RPMI8226 (cell line): ENCODE measurements at places on chromosomes 6 and 20.

- DNase-seq = no peak
Measured at GRCh38 chr6:110509617-110510241, 33.3 kb upstream of the SLC22A16 start.

- DNase-seq = no peak
Measured at GRCh38 chr6:11083491-11083890, 10.1 kb upstream of the SMIM13 start.

DNA sequence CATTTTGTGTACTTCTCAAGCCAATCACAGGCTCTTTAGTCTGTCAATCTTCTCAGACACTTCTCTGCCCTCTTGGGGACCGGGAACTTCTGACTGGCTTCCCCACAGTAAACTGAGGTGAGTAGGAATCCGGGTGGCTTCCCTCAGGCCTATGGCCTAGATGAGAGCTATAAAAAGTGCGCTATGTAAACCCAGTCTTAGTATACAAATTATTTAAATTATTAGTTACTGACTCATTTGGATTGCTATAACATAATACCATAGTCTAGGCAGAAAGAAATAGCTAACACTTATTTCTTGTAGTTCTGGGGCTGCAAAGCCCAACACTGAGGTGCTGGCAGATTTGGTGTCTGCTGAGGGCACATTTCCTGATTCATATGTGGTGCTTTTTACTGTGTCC, 109.2 kb upstream of the MCHR2 start:
- DNase-seq = no peak

- DNase-seq = no peak
Measured at GRCh38 chr20:57783956-57784837, 74.4 kb upstream of the PMEPA1 start.

GRCh38 chr20:56949318-56949717, 317.1 kb downstream of the BMP7 start:
- DNase-seq = no peak

GRCh38 chr6:5328800-5329199, 67.5 kb downstream of the FARS2 start:
- DNase-seq = no peak

DNA sequence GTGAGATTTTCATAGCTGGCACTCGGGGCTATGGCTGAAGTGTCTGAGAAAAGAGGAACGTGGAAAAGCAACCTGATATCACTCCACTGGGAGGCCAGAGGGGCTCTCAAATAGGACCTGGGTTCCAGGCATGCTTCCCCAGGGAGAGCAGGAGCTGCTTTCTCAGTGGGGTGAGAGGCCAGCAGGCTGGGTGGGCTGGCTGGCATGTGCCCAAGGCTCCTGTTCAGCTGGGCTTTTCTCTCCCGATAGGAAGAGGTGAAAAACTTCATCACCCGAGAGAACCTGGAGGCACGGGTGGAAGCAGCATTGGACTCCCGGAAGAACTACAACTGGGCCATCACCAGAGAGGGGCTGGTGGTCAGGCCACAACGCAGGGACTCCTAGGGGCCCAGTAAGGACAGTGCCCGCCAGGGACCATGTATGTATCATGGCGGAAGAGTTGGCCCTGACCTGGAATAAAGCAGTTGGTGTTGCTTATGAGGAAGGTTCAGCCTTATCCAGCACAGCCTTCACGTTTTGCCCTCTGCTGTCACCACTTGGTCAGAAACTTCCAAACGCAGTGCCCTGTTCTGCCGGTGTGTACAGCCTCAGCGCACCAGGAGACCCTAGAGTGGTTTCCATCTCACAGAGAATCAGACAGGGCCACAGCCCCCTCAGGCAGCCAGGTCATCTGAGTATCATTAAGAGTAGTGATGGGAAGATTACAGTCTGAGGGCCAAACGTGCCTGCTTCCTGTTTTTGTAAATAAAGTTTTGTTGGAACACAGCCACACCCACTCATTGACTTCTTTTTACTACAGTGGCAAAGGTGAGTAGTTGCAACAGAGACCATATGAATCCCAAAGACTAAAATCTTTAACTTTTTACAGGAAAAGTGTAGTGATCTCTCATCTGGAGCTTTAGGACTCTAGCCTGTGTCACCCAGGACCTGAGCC, 1.9 kb downstream of the MRPS26 start:
- no peak for DNase-seq

- no peak for DNase-seq
Measured at GRCh38 chr6:93858213-93858612, 438.9 kb upstream of the EPHA7 start.

DNA sequence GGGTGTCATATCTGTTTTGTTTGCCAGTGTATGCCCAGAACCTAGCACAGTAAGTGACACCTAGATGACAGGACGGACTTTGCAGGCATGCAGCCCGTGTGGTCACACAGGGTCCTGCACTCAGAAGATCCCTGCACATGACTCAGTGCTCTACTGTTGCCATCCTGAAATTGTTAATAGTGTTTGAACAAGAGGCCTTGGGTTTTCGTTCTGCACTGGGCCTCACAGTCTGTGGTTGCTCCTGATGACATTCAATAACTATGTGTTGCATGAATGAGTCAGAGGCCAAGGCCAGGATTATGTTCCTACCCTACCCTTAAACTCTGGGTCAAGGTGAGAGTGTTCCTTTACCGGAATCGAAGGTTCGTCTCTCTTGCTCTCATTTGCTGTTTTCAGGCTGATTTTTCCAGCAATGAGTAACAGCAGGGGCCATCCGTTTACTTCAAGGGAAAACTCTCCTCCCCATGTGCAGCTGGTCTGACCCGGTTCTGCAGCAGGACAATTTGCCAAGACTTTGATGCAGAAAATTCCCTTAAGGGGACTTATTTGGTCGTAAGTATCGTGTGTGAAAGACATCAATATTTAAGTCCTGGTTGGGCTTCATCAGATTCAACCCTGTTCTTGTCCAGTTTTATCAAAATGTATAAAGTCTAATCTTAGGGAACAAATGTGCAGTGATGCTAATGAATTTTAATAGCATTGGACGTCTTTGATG, 13.0 kb upstream of the PFDN4 start:
- DNase-seq = peak; percentile 33
